ENCODE measurements at places on chromosomes 5 and 9.
A peak's percentile ranks its signal among the peaks of the same experiment; 100 is the strongest.

GRCh38 chr9:19373527-19373926, 6.5 kb downstream of the RPS6 start:
- DNase-seq: no peak

DNA sequence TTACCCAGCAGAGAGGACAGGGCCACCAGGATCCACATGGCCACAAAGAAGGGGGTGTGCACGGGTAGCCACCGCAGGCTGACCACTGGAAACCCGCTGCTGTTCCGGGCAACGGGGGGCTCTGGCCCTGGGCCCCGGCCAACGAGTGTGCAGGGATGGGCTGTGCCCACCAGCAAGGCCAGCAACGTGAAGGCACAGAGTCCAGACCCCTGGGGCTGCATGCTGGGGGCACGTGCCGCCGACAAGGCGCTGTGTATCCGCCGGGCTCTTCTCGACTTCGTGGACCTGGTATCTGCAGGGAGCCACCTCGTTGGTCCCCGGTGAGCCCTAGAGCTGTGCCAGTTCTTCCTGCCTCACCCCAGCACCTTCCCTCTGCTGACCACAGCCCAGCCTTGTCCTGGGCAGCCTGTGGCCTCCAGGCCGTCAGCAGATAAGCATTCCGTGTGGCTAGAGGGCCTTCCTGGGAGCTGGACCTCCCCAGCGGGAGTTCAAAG, 42.2 kb upstream of the CEP72 start:
- DNase-seq: no peak

- no peak for DNase-seq
These were observed 2.8 kb downstream of the CCDC152 start for GRCh38 chr5:42759456-42759855.

DNA sequence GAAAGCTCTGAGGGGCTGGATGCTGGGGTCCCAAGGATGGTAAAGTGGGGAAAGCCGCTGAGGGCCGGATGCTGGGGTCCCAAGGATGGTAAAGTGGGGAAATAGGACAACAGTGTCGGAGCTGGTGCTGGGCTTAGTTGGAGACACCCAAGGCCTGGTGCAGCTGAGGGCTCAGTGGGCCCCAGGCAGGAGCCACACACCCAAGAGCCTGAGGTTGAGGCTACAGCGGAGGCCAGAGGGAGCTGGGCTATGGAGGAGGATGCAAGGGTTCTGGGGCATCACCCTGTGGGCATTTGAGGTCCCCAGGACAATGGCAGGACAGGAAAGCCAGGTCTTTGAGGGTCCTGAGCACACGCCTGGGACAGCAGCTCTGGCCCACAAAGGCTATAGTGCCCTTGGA, 19.1 kb upstream of the SLC9A3 start:
- DNase-seq: no peak

GRCh38 chr5:135124128-135124527, 90.1 kb upstream of the PITX1 start:
- no peak for DNase-seq

DNA sequence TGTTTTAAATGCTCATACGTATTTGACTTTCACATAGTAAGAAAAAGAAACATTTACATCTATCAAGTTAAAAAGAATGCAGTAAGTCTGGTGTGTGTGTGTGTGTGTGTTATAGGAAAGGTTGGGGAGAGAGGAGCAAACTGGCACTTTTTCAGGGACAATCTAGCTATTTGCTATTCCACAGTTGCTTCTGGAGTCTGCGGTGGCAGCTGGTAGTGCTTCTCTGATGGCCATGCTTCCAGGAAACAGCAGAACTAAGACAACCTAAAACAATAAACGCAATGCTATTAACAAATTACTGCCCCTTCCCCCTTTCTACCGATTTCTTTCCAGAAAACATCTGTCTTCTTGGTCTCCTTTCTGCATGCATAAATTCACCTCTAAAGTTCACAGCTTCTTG, 70.0 kb upstream of the CDH10 start:
- no peak for DNase-seq

GRCh38 chr9:121447321-121447834, 52.3 kb downstream of the GGTA1 start:
- DNase-seq: no peak

DNA sequence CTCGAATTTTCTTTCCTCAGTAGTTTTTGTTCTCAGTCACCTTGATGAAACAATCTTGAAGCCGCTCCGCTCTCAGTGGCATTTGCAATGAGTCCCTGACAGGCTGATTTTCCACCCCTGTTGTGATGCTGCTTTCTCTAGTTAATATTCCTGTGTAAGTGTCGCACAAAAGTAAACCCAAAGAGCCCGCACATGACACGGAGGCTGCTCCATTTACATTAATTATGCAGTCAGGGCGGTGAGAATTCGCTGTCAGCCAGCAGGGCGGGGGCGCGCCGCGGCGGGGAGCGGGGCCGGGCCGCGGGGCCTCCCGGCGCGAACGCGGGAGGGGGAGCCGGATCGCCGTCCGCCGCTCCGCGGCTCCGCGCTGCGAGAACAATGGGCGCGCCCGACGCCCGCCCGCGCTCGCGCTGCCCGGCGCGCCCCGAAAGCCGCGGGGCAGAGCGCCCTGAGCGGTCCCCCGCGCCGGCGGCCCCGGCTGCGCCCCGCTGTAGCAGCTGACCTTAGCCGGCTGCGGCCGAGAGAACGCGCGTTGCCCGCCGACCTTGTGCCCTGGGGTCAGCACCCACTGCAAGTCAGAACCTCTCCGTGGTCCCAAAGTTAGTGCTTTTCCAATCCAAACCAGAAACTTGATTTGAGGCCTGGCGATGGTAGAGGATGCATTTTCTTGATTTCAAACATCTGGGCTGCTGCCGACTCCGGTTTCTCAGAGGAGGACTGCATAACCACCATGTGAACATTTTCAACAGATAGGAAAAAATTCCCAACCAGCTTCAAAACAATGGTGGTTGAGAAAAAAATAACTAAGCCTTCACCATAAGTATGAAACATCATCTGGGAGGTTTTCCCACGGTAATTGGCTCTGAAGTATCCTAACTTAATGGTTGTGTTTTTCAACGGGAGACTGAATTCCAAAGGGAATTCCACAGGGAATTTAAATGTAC, 142.6 kb downstream of the PBX3 start:
- peak; percentile 76 for DNase-seq

DNA sequence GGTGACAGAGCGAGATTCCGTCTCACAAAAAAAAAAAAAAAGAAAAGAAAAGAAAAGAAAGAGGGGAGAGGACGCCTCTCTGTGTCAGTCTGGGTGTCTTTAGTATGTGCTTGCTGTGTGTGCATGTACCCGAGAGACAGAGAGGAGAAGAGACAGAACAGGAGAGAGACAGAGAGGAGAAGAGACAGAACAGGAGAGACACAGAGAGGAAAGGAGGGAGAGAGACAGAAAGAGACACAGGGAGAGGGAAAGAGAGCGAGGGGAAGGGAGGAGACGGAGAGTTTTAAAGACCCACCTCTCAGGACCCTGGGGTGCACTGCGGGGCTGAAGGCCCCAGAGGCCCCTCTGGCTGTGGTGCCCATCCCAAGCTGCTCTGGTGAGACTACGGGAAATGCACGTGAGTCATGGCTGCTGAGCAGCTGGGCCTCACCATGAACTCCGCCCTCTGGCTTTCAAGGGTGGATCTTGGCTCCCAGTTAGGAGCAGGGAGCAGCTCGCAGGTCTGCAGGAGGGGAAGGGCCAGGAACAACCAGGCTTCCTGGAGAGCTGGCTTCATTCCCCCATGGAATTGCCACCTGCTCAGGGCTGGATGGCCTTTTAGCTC, 7.9 kb downstream of the SLC6A3 start:
- DNase-seq: peak; percentile 42

DNA sequence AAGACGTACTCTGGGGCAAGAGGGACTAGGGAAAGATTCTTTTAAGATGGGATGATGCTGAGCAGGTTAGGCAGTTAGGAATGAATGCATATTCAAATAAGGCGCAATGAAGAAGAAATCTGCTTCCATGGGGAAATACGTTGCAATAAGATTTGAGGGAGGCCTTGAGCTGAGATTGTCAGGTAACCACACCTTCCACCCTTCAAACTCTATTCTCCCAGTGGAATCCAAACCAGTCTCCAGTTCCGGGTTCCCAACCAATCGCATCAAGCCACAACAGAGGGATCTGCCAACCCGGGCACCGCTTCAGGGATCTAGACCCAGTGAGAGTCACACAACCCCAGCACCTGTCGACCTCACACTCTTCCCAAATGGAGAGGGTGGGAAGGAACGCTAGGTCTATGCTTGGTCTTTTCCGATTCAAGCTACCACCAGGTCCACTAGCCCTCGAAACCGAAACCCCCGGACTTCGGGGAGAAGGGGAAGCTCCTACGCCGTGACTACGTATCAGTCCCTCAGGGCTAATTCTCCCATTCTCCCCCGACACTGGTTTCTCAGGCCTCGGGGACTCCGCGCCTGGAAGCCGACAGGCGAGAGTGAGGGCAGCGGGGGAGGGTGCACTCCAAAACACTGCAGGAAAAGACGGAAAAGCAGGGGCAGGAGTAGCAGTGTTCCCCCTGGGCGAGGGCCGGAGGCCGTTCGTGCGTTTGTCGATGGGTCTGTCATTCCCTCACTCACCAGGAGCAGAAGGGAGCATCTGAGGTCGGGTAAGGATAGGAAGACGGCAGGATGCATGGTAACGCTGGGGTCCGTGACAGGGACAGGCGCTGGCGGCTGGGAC, 534 bp downstream of the ERP44 start:
- peak; percentile 54 for DNase-seq

DNA sequence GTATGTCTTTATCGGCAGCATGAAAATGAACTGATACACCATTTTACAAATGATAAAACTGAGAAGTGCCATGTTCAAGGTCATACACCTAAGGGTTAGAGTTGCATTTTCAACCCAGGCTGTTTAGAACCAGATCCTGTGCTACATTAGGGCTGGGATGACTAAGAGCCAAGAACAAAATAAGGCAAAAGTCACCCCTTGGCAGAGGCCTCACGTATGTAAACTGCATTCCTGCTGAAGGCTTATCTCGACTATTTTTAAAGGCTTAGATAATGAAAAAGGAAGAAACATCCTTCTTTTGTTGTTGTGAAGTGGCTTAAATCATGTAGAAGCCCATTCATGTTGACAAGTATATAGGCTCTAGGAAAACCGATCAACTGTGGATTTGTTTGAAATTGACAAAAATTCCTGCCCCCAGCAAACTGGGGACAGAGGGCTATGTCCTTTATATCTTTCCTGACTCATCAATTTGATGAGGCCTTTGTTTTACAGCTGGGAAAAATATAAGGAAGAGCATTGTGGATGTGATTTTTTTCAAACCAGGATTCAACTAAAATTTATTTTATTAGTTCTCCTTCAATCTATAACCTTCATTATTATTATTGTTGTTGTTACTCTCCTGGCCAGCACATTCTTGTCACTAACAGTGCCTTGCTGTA, 196.5 kb downstream of the SNX18 start:
- no peak for DNase-seq

DNA sequence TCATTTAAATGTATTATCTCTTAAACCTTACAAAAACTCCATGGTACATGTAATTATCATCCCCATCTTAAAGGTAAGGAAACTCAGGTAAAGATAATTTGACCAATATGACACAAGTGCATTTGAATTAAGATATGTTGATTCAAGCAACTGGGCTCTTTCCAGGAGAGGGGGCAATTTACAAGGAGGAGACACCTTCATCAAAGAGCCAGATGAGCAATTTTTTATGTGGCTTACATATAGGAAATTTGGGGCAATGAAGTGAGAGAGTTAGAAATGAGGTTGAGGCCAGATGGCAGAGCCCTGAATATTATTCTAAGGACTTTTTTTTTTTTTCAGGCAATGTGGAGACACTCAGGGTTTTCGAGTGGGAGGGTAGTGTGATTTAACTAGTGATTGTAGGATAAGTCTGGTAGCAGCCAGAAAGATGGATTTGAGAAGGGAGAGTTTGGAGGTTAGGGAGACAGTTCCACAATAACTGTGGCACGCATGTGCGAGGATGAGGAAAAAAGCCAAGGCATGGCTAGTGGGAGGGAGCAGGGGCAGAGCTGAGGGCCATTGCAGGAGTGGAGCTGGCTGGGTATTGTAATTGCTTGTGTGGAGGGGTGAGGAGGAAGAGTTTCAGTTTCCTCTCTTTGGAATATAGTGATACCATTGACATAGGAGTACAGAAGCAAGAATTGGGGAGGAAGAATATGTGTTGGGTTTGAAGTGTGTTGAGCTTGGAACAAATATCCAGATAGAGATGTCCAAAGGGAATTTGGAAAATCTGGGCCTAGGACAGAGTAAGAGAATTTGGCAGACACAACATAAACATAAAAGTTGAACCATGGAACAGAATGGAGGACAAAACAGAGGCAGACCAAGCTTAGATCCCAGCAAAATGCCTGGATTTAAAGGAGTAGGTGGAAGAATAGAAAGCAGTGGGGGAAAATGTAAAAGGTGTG, 72.0 kb downstream of the ACTBL2 start:
- DNase-seq: no peak

- no peak for DNase-seq
These were observed 56.6 kb downstream of the SLC36A1 start for GRCh38 chr5:151504006-151504405.

DNA sequence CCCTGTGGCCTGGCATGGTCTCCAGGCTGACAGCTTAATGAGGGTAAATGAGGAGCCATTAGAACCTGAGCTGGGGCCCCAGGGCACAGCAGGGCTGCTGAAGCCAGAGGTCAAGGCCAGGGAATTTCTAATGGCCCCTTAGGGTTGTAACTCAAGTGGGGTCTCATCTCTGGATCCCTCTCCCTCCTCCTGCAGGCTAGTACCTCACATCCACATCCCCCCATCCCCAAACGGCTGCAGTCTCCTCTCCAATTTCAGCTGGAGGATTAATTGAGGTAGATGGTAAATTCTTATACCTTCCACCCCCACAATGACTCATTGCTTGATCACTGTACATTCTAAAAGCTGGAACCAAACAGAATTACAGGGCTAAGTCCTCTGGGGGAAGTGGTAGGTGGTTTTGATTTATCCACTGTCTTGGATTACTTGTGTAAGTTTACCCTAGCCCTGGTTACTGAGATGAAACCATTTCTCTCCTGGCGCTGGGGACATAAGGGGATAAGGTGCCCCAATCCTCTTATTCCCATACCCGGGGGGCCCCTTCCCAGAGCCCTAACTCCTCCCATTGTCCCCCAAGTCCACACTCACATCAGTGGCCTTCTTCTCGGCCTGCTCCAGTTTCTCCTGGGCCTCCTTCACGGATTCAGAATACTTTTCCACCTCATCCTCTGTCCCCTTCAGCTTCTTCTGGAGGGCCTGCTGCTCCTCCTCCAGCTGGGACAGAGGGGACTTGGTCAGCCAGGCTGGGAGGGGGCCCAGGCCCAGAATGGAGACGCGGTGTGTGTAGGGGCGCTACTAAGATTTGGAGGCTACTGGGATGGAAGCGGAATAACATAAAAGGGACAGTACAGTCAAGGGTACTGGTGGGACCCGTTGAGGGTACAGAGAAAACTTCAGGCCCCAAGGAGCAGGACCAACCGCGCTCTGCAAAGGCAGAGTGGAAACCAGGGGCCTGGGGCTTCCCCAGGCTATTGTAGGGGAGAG, 875 bp downstream of the TPM2 start:
- no peak for DNase-seq

GRCh38 chr9:73847536-73847935, 649.6 kb upstream of the RORB start:
- DNase-seq: no peak

- no peak for DNase-seq
These were observed 128.5 kb downstream of the VPS13A start for GRCh38 chr9:77305622-77306400.

GRCh38 chr9:13759551-13759950, 480.1 kb upstream of the MPDZ start:
- no peak for DNase-seq

All from SK-N-SH (cell line).